ENCODE measurements at places on chromosomes 7 and 10. TPM values are rescaled to one million over a fixed set of nuclear protein-coding genes. Genes with fewer than 3 reads are reported as not detected.
A peak's percentile ranks its signal among the peaks of the same experiment; 100 is the strongest.

TAS2R41 gene
- not detected for total RNA-seq

LRRC18 gene
- not detected for total RNA-seq

KCNH2 gene
- total RNA-seq: not detected

AEBP1 gene
- 1,349 TPM for total RNA-seq

FAM25C gene
- total RNA-seq: not detected

ZSCAN21 gene
- 58.5 TPM for total RNA-seq

MMP21 gene
- not detected for total RNA-seq

SFTPA2 gene
- total RNA-seq: not detected

TLX1 gene
- not detected for total RNA-seq

NRF1 gene
- total RNA-seq: 3.1 TPM

ENKUR gene
- not detected for total RNA-seq

FKBP6 gene
- not detected for total RNA-seq

DNA sequence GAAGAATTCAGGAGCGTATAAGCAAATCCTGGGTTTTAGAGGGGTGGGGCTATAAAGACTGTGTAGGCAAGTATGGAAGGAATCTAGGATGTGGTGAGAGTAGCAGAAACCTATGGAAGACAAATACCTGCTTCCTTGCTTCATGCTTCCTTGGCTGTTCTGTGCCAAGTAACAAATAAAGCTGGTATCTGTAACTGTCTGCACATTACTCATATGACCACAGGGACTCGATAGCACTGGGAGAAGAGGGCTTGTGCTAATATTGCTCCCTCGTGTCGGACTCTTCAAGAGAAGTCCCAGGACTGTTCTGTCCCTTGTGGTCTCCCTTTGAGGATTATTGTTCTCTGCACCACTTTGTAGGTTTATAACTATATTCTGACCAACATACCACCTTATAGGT lies 11.5 kb upstream of the GIMAP7 start:
- no peak for DNase-seq

DNA sequence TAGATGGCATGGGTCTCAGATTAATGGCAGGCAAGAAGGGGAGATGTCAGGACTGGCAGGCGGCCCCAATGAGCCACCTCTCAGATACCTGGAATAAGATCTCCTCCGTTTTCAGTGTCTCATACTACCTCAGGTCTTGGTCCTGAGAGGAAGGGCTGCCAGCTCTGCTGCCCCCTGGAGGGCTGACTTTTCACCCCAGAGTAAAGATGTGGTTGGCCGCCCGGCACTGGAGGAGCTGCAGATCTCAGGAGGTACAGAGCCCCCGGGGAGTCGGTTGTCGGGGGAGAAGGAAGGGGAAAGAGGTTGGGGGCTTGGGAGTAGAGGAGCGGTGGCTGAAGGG lies 642 bp upstream of the COL13A1 start:
- peak; percentile 83 for DNase-seq

GRCh38 chr10:43045631-43046287 lies 31.1 kb upstream of the RET start:
- DNase-seq: no peak

- no peak for DNase-seq
Observed at GRCh38 chr10:76080991-76081390, 649.6 kb downstream of the LRMDA start.

DNA sequence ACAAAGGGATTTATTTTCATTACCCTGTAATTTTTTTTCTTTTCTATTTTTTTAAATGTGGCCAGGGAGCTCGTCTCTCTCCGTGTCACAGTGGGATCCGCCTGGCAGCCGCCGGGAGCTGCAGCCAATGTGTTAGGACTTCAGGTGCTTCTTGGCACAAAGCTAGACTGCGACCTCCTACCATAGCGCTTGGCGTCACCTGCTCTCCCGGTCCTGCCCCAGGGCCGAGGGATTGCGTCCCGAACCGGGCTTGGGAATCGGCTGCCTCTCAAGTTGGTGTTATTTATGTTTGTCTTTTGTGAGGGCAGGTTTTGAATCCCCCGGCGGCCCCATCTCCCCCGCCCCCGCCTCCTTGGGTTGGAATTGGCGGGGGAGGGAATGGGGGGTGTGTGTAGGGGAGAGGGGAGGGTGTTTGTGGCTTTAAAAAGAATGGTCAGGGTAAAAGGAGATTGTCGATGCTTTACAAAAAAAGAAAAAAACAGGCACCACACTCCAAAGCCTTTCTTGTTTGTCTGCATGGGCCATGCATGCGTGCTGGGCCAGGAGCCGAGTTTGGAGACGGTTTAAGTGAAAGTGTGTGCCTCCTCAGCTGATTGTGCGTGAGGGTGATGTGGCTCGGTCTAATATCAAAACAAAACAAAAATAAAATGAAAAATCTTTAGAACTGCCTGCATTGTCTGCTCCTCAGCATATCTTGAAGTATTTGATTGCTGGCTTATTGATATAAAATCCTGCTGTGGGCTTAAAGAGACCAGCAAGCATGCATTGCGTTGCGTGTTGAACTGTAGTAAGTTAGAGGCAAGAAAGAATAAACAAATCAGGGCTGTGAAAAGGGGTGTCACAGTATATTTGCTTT lies 1.2 kb downstream of the PPP1R9A start:
- no peak for DNase-seq

DNA sequence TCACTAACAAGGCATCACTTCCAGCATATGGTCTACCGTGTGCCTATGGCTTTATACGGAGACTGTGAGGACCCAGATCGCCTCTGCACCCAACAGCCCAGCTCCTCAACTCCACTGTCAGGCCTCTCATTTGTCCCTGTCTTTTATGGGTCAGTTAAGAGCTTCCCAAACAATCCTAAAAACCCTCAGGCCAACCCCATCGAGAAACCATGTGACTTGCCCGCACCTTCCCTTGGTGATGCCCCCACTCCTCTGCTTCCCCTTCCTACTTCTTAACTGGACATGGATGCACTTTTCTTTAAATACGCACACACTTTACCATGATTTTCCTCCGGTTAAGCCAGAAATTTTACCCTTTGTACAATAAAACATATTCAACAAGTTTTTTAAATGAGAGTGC lies 46.8 kb downstream of the BAIAP2L1 start:
- no peak for DNase-seq

DNA sequence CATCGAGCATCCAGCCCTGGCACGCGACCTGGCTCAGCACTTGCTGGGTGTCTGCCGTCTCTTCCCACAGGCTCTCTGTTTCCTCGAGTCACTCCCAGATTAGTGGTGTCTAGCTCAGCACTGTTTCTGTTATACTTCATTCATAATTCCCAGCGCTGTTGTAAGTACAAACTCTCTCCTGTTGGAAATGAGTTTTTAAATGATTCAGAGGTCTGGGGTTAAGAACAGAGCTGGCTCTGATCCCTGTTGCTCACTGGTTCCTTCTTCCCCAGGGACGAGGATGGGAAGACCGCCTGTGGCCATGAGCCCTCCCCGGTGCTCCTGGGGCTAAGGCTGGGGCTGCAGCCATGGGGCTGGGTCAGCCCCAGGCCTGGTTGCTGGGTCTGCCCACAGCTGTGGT lies 17.3 kb upstream of the C10orf95 start:
- DNase-seq: no peak

DNA sequence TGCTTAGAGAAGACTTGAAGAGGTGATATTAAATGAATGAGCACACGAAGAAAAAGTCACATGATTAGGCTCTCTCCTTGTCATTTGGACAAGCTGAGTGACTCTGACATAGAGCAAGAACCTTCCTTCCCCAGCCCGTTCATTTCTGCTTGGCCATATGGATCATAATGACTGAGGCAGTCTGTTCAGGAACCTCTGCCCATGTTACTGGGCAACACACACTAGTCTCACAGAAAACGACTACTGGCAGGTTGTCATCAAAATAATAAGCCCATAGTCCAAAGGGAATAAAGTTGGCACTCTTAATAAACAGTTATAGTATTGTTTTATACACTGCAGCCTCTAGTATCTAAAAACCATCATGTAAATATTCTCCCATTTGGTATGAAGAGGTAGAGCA lies 635.0 kb downstream of the REEP3 start:
- DNase-seq: no peak

- no peak for DNase-seq
Observed at GRCh38 chr10:75623310-75624093, 192.1 kb downstream of the LRMDA start.

GRCh38 chr10:13053794-13054462 lies 46.0 kb upstream of the OPTN start:
- no peak for DNase-seq

DNA sequence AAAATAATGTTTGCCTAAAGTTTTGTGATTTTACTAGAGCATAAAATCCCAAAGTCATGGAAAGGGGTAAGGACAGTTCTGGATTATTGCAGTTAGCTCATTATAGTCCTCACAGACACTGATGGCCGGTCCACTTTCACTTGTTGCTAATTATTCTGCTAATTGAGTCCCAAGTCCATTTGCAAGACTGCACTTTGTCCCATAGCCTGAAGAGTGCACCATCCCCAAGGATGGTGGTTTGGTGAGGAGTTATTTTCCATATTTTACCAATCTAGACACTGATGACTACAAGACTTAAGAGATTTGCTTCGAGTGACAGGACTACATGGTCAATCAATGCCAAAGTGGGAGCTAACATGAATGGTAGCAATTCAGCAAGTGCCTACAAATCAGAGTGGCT lies 181.8 kb upstream of the CACNA2D1 start:
- DNase-seq: no peak

- DNase-seq: no peak
Observed at GRCh38 chr10:88089498-88089897, 226.1 kb downstream of the PTEN start.

- no peak for DNase-seq
Observed at GRCh38 chr7:155459700-155460461, 2.0 kb downstream of the EN2 start.

DNA sequence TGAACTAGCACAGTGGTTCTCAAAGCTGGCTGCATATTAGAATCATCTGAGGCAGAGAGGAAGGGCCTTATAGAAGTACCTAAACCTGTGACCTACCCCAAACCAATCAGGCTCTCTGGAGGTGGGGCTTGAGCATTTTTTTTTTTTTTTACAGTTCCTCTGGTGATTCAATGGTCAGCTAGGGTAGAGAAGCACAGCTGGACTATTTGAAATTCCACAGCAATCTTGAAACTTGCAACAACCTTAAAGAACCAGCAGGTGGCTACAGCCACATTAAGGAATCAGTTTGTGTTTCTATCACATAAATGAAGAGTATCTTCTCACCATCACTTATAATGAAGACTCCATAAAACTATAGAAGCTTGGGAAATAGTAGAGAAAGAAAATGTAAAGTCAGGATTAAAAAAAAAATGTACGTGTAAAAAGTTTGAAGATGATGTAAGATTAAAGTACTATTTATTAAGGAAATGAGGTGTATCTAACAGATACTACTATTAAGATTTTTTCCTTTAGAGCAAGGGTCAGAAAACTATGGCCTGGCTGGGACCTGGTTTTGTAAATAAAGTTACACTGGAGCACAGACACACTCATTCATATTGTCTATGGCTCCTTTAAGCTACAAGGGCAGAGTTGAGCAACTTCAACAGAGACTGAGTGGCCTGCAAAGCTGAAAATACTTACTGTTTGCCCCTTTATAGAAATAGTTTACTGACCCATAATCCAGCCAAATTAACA lies 3.8 kb downstream of the RTKN2 start:
- DNase-seq: no peak

GRCh38 chr7:97818066-97818663 lies 54.0 kb downstream of the ASNS start:
- no peak for DNase-seq

DNA sequence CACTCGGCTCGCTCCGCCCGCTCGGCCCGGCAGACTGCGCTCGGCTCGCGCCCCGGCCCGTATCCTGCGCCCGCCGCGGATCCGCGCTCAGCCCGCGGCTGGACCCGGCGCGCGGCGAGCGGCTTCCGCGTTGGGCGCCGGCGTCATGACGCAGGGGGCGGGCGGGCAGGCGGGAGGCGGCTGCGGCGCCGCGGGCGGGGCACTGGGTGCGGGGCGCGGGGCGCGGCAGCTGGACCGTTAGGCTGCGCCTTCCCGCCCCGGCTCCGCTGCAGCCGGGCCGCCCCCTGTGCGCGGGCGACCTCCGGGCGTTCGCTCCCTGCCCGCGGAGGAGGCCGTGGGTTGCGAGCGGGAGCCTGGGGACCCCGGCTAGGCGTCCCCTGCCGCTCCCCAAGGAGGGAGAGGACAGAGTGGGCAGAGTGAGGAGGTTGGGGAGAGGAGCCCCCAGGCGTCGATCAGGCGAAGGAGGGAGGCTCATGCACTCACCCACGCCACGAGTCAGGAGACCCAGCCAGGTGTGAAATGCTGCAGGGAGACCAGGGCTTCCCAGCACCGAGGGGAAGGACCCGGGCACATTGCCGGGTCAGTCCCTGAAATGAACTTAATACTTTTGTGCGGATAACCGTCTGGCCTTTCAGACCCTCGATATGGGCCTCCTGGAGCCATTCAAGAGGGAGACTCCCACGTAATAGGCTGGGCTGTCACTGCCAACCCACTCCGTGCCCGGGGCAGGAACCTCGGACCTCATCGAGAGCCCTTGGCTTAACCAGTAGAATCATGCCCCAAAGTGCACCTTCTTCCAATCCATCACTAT lies at the start of gene PIP4K2A:
Gene PIP4K2A (minus strand): TSS at position 100 of the 811 bp plus-strand sequence. CDS start 252 bp downstream, outside the sequence.
- DNase-seq: no peak

DNA sequence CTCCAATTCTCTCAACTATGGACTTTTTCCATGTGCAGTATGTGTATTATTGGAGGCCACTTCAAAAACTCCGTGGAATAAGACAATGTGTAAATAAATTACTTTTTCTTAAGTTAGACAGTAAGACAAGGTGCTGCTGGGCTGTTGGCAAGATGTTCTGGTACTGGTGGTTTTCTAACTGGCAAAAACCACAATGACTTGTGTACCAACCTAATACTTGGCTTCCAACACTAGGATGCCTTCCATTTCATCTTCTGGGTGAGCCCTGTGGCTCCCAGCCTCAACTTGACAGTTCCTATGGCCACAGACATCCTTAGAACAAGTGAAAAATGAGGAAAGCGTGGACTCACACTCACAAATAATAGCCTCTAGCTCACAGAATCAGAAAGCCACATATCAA lies 77.0 kb downstream of the OSBPL3 start:
- DNase-seq: no peak

- DNase-seq: no peak
Observed at GRCh38 chr10:45136256-45136655, 135.5 kb downstream of the ZNF22 start.

GRCh38 chr10:129972966-129973673 lies 9.0 kb upstream of the EBF3 start:
- DNase-seq: no peak

DNA sequence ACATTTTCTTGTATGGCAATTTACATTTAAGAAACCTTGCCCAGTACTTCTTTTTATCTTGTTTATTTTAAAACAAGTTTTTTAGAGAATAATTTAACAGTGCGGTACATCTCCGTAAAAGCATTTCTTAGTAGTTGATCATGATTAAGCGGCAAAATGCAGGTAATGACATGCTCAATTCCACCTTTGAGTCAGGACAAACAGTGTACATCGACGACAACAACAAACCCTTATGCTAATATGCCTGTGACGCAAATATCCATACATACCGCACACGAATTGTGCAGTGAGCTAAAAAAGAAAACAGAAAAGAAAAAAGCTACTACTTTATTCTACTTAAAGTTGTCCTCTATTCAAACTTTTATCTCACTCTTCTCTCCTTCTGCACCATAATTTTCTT lies 1.9 kb downstream of the MAGI2 start:
- DNase-seq: no peak

All from ascending aorta (tissue), 2 donors.